Stimulated activated CD8-positive, alpha-beta memory T cell treated with anti-CD3 and anti-CD28 coated beads, Interleukin-7, amount 100 ng/mL, for 1 hour (primary cell): ENCODE measurements at places on chromosomes 7 and 10.

- DNase-seq: no peak
These were observed 45.3 kb upstream of the ZNF800 start for GRCh38 chr7:127437837-127438236.

- no peak for DNase-seq
These were observed 96.2 kb downstream of the TES start for GRCh38 chr7:116306409-116307048.

DNA sequence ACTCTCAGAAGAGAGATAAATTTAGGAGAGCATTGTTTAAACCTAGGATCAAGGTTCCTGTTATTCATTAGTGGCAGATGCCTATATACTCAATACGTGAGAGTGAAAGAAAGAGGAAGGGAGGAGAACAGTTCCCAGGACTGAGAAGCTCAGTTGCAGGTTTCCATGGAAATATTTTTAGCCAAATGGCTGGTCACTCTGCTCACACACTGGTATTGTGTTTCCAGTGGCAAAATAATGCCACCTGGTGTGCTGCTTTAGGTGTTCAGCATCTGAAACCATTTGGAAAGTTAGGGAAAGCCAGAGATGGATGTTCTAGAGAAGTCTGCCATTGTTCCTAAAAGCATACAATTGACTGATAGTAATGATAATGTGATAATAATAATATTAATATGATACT is 827.7 kb downstream of the SORCS3 start:
- DNase-seq: no peak

DNA sequence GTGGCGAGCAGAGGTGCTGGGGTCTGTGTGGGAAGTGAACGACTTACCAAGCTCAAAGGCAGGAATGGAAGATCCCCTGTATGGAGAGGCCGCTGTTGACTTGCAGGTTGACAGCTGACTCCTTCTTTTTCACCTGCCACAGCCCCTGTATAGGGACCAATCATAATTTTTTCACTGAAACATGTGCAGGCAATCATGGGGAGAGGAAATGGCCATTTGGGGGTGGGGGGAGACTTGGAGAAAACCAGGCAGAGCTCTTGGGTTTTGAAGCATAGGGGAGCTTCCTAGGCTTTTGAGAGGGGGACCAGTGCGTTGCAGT is 101.4 kb downstream of the WDR37 start:
- DNase-seq: no peak

- DNase-seq: no peak
These were observed 4.9 kb downstream of the PRTFDC1 start for GRCh38 chr10:24947304-24948097.

GRCh38 chr7:127107601-127108007 is 145.1 kb downstream of the GRM8 start:
- no peak for DNase-seq

DNA sequence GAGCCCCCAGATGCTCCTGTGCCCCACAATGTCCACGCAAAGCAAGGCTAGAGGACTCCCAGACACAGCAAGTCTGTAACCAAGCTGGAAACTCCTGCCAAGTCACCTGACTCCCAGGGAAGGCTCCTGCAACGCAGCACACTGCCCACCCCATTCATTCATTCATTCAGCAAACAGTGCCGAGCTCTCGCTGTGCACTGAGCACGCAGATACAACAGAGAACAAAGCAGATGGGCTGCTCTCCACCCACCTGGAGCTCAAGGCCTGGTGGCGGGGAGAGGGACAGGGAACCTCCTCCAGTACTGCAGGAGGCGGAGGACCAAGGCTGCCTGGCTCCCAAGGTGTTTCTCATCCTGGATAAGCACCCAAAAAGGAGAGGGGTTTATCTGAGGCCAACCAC is 8.6 kb downstream of the KCNH2 start:
- no peak for DNase-seq

DNA sequence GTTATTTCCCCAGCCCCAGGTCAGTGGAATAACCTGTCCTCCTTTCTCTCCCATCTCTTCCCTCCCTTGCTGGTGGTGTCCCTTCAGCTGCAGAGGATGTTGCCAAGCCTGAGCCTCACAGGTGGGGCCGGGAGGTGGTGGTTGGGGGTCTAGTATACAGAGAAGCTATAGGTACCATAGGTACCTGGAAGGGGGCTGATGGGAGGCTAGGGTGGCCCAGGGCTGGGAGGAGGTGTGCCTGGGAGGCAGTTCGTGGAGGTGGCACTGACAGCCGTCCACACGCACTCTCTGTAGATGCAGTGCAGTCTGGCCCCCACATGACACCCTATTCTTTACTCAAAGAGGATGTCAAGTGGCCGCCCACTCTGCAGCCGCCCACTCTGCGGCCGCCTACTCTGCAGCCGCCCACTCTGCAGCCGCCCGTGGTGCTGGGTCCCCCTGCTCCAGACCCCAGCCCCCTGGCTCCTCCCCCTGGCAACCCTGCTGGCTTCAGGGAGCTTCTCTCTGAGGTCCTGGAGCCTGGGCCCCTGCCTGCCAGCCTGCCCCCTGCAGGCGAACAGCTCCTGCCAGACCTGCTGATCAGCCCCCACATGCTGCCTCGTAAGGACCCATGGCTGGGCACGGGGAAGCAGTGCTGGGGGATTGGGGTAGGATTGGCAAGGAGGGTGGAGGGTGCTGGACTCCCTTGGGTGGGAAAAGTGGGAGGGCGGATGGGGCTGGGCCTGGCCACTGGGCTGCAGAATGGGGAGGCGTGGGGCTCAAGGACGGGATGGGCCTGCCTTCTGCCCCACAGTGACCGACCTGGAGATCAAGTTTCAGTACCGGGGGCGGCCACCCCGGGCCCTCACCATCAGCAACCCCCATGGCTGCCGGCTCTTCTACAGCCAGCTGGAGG is 9.5 kb downstream of the IRF5 start:
- no peak for DNase-seq

DNA sequence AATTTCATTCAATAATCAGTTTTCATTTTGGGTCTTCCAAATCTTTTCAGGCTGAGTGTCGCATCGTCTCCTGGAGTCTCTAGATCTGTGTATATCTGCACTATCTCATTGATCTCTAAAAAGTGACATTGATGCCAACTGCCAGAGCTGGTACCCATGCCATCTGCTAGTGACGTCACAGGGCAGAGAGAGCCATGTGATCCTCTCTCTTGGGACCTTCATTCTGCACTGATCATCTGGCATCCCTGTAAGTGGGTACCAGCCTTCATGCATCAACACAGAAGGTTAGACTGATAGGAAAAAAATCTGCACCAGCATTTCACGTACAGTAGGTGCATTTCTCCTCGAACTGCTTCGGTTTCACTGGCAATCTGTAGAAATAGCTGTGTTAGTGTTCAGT is at the start of gene NEUROD6:
NEUROD6 (minus strand) TSS at position 124 of the 400 bp plus-strand sequence. CDS start 1,458 bp downstream, outside the sequence.
- DNase-seq: no peak

DNA sequence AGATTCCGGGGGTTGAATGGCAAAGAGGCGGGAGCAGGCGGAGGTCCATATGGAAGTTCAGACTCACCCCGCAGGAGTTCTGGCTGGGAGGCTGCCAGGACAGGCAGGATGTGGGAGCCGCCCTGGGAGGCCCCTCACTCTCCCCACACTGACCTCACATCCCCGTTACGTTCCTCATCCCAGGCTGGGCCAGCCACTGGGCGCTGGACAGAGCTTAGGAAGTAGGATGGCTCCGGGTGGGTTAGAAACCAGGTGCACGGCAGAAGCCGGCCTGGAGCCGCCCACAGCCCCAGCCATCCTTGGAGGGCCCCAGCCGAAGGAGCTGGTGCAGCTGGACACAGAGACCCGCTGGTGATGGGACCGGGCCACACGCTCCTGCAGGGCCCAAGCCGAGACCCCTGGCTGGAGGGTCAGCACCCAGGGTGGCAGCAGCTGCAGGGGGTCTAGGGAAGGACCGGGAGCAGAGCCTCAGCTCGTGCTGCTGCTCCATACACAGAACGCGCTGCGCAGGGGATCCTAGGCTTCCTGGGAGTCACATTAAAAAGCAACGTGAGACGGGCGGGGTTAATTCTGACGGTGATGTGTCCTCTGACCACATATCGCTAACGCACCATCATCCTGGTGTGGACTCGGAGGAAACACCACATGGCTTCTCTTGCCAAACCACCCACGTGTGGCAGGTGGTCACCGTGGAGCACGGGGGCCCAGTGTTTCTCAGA is 98.6 kb upstream of the DIP2C start:
- no peak for DNase-seq

- DNase-seq: no peak
These were observed 340.6 kb downstream of the SH2D4B start for GRCh38 chr10:80878330-80878729.

DNA sequence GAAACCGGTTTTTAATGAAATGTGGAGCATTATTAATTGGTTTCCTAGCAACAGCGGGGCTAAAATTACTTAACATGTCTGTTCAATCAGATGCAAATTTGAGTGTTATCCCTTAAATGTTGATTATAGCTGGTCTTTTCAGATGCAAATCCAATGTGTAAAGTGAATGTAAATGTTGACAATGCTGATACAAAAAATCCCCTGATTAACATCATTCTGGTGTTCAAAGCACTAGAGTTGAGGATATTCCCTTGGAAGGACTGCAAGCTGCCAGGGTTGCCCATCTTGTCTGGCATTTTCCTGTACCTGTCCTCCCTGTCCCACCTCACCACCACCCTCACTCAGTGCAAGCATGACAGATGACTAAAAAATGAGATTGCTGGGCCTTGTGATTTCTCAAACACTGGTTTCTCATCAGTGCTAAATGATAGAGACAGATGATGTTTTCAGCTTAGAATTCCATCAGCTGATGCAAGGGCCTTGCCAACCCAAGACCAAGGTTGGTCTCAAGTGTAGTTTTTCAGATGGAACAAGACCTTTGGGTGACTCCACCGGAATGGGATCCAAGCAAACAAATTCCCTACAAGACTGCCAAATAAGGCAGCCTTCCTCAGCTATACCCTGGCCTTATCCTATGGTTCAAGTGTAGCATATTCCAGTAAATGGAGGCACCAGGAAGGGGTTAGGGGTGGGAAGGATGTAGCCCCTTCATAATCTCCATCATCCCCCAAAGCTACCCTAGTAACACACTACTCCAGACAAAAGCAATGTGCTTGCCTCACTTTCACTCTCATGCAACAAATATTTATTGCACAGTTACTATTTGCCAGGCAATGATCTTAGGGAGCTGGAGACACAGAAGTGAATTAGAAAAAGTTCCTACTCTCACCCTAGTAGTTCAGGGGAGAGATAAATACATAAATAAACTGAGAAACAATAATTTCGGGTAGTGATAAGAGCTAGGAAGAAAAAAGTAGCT is 54.9 kb downstream of the JAZF1 start:
- no peak for DNase-seq

DNA sequence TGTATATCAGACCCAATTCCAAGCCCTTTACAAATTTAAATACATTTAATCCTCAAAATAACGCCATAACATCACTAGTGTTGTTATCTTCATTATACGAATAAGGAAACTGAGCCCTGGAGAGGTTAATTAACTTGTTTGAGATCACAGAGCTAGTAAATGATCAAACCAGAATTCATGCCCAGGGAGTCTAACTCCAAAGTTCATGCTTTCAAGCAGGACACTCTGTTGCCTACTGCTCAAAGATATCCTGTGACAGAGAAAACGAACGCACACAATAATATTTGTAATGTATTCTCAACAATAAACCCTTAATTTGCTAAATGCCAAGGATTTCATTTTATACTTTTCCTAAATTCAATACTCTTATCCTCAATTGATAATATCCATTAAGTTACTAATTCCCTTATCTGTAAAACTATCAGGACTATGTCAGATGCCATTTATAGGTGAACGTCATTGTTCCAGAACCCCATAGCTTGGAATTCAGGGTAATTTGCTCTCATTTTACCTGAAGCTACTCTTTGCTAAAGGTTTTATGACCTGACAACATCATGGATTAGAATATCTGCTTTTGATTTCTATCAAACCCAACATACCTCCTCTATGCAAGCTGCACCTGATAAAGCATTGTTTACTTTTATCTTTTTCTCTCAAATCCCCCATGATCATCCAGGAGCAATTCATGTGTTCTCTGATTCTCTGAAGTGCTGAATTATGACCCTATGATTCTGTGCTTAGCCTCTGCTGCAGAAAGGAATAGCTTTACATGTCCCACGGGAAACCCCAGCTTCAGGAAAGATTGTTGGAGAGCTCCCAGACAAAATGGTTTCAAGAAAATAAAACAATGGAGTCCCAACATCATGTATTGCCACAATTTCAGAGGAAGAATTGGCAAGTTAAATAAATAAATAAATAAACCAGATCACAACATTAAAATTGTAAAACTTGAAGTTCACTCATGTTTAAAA is 150.2 kb upstream of the CDK1 start:
- DNase-seq: no peak

- DNase-seq: no peak
These were observed 68.9 kb downstream of the CDK6 start for GRCh38 chr7:92767437-92767836.

GRCh38 chr7:31464601-31465000 is 49.3 kb upstream of the ITPRID1 start:
- no peak for DNase-seq

DNA sequence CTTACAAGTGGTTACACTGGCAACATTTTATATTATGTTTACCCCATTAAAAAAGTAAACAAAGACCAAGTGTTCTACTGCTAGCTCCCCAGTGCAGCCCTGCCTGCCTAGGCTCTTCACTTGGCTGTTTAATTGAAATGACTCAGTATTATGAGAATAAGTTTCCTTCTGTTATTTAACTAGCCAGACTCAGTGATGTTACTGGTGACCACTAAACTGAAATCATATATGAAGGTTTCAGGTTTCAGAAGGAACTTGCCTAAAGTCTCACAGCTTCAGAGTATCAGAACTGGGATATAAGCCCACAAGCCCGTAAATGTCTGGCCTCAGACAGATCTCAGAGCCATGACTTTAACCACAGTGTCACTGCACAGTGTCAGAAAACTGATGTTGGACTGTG is 66.8 kb upstream of the EXOC4 start:
- DNase-seq: no peak

GRCh38 chr10:97297556-97298222 is 5.3 kb upstream of the ARHGAP19 start:
- DNase-seq: no peak

- no peak for DNase-seq
These were observed 173.8 kb upstream of the HABP2 start for GRCh38 chr10:113379091-113379490.

- no peak for DNase-seq
These were observed 696.3 kb upstream of the GALNT17 start for GRCh38 chr7:70435634-70436033.

DNA sequence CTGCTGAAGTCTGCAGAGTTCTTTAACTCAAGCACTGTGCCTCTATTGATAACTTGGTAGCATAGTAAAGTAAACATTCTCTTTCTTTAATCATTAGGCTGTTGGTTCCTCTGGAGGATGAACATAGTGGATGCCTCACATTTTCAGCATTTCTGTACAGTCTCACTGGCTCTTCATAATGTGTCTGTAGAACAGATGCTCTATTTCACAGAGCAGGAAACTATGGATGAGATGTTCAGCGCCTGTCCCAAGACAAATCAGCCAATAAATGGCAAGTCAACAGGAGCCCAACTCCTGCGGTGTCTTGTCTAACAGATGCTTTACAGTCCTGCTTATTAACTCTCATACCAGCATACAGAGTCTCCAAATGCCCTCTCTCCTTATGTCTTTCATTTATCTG is 36.5 kb downstream of the NRBF2 start:
- no peak for DNase-seq

- DNase-seq: no peak
These were observed 99.2 kb downstream of the ARID5B start for GRCh38 chr10:62000726-62001125.
